Vagina (tissue), 2 donors: ENCODE measurements at places on chromosomes 6 and 20.

DNA sequence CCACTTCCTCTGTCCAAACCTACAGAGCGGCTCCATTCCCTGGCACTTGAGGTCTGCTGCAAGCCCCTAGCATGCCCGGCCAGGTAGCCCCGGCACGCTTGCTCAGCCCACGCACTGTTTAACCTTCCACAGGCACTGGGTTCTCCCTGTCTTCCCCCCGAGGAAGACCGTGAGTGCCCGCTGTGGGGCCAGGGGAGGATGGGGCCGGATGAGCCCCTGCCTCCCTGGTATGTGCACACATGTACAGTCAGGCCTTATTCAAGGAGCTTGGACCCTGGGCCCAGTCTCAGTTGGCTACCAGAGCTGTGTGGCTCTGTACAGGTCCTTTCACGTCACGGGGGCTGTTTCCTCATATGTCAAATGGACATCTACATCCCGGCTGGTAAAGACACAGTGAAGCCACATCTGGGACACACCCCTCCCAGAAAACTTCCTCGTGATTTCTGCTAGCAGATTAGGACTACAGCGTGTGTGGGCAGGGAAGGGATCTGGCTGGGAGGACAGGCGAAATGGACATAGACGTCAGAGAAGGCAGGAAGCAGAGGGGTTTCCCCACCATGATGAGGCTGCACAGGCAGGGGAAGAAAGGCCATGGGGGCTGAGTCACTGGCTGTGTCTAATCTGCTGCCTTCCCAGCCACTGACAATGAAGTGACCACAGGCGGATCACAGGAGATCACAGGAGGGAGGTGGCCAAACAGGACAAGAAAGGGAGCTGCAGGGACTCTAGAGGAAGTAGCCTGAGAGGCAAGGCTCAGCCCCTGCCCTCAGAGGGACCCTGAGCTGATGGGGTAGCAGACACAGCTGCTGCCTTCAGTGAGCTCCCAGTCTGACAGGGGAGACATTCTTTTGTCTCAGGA, 62.9 kb downstream of the MRPL14 start:
- no peak for DNase-seq

DNA sequence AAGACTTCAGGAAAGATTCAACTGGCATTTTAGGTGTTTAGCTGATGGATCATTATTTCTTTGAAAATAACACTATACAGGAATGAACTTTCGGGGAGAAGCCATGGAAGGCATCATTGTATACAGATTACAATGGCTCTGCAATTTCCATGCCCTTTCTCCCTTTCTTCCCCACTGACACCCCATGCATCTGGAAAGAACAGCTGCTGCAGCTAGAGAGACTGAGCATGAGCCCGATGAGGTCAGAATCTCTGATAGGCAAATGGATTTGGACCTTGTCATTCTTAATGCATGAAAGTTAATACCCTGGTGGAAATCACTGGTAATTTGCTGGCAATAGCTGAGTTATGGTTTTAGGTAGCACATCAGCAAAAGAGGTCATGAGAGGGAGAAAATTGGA, 54.8 kb downstream of the BTBD3 start:
- no peak for DNase-seq

GRCh38 chr6:114600381-114600780, 257.6 kb upstream of the HS3ST5 start:
- DNase-seq: no peak

GRCh38 chr20:44304383-44304782, 6.6 kb downstream of the FITM2 start:
- DNase-seq: no peak

- no peak for DNase-seq
Observed at GRCh38 chr20:47620808-47621805, 119.4 kb downstream of the NCOA3 start.

- no peak for DNase-seq
Observed at GRCh38 chr6:5763871-5764270, 242.9 kb downstream of the NRN1 start.

- DNase-seq: no peak
Observed at GRCh38 chr6:160247457-160247883, 11.2 kb downstream of the SLC22A2 start.

GRCh38 chr6:95431637-95432228, 145.6 kb upstream of the MANEA start:
- no peak for DNase-seq

GRCh38 chr6:158772172-158772571, 47.0 kb downstream of the EZR start:
- no peak for DNase-seq

- DNase-seq: peak; percentile 64
Observed at GRCh38 chr20:43846516-43846905, 68.1 kb upstream of the TOX2 start.

- no peak for DNase-seq
Observed at GRCh38 chr6:144722154-144722737, 437.1 kb downstream of the UTRN start.

DNA sequence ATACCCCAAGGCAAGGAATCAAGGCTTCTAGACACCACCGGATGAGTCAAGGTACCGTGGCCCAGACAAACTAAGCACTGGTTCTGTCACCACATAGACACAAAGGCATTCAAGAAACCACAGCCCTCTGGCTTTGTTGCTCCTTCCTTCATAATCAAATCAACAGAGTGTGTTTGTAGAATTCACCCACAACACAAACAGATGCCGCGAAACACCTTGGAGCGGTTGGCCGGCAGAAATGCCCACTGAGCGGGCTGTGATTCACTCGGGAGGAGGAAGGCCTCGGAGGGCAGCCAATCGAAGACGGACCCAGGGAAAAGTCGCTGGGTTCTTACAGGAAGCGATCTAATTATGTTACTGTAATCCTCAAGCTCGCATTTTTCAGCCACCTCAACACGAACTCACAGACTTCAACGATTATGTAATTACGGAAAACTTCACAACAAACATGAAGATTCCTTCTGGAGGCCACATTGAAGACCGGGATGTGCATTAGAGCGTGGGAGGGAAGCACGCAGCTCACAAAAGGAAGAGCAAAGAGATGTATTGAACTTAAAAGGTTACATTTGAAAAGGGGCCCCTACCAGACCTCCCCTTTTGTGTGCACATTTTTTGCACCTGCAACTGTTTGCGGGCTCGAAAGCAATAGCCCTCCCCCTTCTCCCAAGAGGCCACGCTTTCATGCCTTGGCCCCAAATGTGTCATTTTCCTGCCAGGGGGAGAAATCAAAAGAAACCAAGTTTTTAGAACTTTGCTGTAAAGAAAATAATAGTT, 184.7 kb upstream of the PREP start:
- DNase-seq: no peak

GRCh38 chr20:50115041-50115512, 2.1 kb upstream of the UBE2V1 start:
- DNase-seq: no peak

DNA sequence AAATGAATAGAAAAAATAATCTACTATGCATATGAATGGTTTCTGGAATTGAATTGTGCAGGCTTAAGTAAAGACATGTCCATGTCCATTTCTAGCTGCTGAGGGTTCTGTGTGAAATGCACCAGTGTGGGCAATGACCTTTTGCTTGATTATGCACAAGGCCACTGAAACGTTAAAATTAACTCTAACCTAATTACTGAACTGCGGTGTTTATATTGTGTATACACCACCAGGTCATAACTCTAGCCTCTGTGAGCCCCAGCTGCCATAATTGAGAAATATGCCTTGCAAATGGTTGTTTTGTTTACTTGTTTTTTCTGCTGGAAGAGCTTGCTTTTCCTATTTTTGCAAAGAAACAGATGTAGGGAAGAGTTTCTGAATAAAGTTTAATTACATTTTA, 46.1 kb downstream of the RSPO3 start:
- no peak for DNase-seq

DNA sequence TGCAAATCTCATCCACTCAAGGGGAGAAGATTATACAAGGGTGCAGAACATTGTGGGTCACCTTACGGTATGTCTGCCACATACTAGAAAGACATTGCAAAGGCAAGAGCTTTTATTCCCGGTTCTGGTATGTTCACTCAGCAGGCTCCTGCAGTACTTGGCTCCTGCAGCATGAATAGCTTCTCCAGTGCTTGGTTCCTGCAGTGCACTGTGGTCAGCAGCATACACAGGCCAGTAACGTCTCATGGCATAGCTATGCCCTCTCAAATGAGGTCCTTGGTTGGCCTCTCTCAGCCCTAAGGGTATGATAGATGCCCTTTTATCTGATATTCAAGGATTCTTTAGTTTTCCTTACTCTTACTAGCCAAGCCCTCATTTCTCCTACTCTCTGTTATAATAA, 12.6 kb downstream of the TCP11 start:
- DNase-seq: no peak

DNA sequence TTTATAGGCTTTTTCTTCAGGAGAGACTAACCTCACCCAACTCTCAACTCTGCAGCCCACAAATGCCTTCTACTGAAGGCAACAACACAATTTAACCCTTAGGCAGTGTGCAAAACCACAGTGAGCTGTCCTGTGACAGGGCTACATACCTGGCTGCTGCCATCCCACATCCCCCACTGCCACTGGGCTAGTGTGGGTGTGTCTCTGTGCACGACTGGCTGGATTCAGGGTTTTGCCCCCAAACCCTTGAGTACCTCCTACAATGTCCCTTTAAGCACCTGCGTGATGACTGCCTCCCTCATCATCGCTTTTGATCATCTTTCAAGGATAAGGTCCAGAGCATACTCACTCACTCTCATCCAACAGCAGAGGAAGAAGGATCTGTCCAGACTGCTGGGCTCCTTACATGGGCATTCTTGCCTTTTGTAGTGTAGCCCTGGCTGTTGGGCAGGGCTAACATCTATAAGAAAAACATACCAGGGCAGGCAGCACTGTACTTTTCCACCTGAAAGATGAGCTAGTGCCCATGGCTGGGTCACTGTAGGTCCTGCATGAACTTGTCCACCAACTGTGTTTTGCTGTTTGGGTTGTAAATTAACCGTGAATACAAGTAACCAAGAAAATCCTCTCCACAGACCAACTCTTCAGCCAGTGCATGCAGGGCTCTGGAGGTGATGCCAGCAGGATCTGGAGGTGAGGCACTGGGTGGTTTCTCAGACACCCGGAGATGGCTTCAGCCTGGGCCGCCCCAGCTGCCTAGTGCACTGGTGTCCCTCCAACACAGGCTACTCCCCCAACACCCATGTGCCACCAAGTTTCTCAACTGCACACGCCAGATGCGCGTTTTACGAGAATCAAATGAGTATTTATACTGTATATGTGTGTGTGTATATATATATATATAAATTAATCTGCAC, 45.2 kb downstream of the PLCG1 start:
- DNase-seq: no peak

DNA sequence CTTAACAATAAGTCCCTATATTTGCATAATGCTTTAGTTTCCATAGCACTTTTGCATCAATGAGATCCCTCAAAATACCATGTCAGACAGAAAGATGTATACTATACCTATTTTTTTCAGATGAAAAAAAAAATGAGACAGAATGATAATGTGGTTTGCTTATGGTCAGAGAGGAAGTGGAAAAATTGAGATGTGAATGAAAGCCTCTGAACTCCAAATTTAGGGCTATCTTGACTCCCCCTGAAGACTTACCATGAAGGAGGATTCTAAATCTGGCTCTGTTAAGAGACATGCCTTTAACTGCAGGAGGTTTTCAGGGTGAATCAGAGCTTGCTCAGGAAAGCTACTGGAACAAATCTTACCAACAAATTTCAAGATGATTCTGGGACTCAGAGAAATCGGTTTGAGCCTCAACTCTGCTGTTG, 176.2 kb downstream of the ISM1 start:
- DNase-seq: no peak

GRCh38 chr20:33466303-33466646, 22.7 kb upstream of the SNTA1 start:
- no peak for DNase-seq

- no peak for DNase-seq
Observed at GRCh38 chr6:116111552-116112528, 11.2 kb downstream of the NT5DC1 start.

- no peak for DNase-seq
Observed at GRCh38 chr20:48041078-48041780, 255.9 kb upstream of the SULF2 start.

DNA sequence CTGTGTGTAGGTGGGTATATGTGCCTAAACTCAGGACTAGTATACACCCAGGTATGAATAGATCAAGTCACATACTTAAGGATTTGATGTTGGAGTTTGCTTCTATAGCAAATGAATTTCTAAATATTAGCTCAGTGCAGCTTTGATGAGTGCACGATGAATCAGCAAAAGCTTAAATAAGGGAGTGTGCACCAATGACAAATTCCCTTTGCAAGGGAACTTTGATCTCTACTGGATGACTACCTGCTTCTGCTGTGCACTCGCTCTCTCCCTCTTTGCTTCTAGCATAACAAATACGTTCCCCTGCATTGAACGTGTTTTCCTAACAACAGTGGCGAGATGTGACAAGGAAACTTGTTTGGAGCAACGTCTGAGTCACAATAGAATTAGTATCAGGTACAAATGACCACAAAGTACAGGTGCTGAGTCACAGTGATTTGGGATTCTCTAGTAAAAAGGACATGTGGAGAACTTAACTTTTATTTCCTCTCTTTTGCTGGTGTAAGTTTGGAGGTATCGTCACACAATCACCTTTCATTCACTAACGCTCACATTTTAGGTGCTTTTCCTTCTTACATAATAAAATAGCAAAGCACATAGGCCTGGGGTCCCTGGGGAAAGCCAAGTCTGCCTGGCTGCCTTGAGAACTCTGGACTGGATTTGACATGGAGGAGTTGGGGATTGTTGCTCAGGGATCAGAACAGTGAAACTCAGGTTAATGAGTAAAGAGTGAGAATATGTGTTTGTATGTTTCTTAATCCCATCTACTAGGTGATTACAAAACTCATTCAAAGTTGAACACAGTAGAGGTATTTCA, 49.7 kb downstream of the KLHL31 start:
- no peak for DNase-seq

GRCh38 chr6:107879941-107880340, 55.8 kb upstream of the SCML4 start:
- DNase-seq: no peak

DNA sequence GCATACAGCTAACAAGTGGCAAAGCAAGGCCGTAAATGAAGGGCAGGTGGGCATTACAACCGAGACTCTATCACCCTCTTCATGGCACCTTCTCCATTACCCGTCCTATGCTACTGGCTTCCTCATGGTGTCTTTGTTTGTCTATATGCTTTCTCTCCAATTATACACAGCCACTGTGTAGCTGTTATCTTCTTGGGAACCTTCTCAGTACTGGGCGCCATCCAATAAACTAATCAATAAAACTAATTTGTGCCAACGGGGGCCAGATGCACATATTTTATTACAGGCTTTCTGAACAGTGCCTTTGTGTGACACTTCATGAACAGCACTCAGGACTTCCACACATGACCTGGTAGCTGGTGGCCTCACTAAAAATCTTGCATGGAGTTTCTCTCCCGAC, 149.8 kb upstream of the PCSK2 start:
- no peak for DNase-seq

- no peak for DNase-seq
Observed at GRCh38 chr6:81759782-81760181, 7.3 kb upstream of the TENT5A start.

- no peak for DNase-seq
Observed at GRCh38 chr6:2237001-2237400, 8.4 kb downstream of the GMDS start.

DNA sequence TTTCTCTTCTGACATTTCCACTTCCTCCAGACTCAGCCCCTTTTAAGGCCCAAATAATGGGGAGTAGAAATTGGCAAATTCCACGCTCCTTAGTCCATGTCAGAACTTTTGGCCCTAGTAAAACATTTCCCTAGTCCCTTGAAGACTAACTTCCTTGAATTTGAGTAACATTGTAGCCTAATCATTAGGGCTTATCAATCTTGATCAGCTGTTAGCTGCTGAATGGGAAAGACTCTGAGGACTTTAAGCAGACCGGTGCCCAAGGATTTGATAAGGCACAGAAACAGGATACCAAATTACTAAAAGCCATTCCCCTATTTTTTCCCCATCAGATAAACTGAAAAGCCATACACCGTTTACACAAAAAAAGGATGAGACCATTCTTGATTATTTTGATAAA, 37.0 kb upstream of the ECI2 start:
- no peak for DNase-seq
